ENCODE measurements at places on chromosomes 5 and 9. TPM values are rescaled to one million over a fixed set of nuclear protein-coding genes. Genes with fewer than 3 reads are reported as not detected.

- H3K27ac ChIP-seq: no peak overlapping the region
- DNase-seq: no peak
- no peaks in the 10 kb centered on the region for H3K36me3 ChIP-seq
- no peak overlapping the region for H3K4me3 ChIP-seq
Observed at GRCh38 chr5:71883742-71884103, 164.6 kb downstream of the CARTPT start.

- no peak for DNase-seq
- H3K27ac ChIP-seq: no peak overlapping the region
- H3K4me3 ChIP-seq: no peak overlapping the region
- no peaks in the 10 kb centered on the region for H3K27me3 ChIP-seq
- peaks cover 70% of the 10 kb centered on the region for H3K4me1 ChIP-seq
Observed at GRCh38 chr5:76526950-76527583, 96.1 kb downstream of the F2RL2 start.

DNA sequence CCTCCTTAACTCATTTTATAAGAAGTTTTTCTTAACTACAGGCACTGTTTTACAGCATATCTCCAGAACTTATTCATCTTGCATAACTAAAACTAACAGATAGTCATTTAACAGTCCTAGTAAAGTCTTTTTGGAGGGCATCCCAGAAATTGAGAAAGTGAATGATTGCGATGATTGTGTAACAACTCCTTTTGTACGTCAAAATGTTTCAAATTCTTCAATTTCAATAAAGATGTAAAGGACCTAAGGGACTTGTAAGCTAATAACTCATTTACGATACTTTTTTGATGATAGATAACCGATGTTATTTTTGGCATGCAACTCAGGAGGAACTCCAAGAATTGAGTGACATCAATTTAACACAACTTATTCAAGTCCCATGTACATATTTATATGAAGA, 42.7 kb downstream of the SVEP1 start:
- H3K4me1 ChIP-seq: no peaks in the 10 kb centered on the region
- H3K4me3 ChIP-seq: no peak overlapping the region
- no peaks in the 10 kb centered on the region for H3K36me3 ChIP-seq
- DNase-seq: no peak
- no peak overlapping the region for H3K27ac ChIP-seq
- no peaks in the 10 kb centered on the region for H3K27me3 ChIP-seq

GRCh38 chr5:30874241-30875034, 319.0 kb upstream of the CDH6 start:
- H3K36me3 ChIP-seq: no peaks in the 10 kb centered on the region
- H3K4me3 ChIP-seq: no peak overlapping the region
- H3K27ac ChIP-seq: no peak overlapping the region
- DNase-seq: no peak

DNA sequence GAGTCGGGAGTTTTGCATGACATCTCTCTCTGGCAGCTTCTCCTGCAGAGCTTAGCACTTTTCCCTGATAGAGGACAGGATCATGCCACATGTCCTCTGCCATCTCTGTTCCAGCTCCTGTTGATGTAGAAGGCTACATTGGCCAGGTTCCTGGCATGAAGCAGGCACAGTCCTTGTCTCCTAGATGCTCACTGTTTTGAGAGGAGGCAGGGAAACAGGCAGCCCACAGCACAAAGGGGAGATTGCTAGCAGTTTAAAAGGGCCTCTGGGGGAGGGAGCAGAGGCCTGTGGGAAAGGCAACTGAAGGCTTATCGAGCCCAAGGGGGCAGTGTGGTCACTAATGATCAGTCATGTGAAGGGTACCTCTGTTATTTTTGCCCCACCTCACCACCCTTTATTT, 10.7 kb downstream of the ARHGAP26 start:
- no peak overlapping the region for H3K27ac ChIP-seq
- peaks cover 81% of the 10 kb centered on the region for H3K4me1 ChIP-seq
- H3K27me3 ChIP-seq: no peaks in the 10 kb centered on the region
- no peak overlapping the region for H3K4me3 ChIP-seq
- H3K36me3 ChIP-seq: peaks cover 6% of the 10 kb centered on the region

DNA sequence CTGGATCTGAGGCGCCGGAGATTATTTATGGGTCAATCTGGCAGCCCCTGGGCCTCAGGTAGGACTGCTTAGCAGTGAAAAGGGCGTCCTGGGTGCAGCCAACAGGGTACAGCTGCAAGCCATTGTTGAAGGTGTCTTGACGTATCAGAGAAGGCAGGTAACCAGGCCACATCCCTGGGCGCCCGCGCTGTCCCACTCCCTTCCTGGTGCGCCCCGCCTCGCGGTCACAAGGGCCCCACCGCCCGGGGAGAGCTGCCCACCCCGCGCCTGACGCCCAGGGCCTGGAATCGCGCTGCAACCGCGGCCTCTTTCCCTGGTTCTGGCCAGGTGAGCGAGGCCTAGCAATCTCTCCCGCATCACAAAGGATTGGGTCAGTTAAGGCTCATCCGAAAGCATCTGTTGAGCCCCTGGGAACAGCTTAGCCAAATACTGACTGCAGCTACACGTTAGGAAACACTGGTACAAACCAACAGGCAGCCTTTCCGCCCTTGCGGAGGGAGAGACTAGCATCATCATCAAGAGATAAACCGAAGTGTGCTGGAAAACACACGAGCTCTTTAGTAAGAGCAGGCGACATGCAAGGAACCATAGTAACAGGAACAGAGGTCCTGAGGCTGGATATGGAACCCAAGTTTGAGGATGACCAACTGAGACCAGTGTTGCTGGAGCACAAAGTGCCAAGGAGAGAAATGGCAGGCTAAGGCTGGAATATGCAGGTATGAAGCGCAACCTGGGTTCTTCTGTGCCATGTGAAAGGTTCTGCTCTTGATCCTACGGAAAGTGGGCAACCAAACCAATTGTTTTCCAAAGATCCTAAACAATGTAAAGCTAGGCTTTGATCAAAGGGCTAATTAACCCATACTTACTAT, 3.6 kb downstream of the RPS23 start:
- H3K27ac ChIP-seq: peak overlapping the region; percentile 61
- no peaks in the 10 kb centered on the region for H3K27me3 ChIP-seq
- peaks cover 79% of the 10 kb centered on the region for H3K36me3 ChIP-seq
- peak; percentile 7 for DNase-seq
- H3K4me3 ChIP-seq: peak overlapping the region; percentile 2
- peaks cover 41% of the 10 kb centered on the region for H3K4me1 ChIP-seq

- peak; percentile 41 for DNase-seq
- peaks cover 11% of the 10 kb centered on the region for H3K4me1 ChIP-seq
- no peaks in the 10 kb centered on the region for H3K36me3 ChIP-seq
- H3K27me3 ChIP-seq: no peaks in the 10 kb centered on the region
- H3K4me3 ChIP-seq: no peak overlapping the region
Observed at GRCh38 chr9:110626101-110626829, 42.3 kb upstream of the MUSK start.

TICAM2 gene
- 0.27 TPM for total RNA-seq

IFNA13 gene
- not detected for total RNA-seq

SARDH gene
- 5.5 TPM for total RNA-seq

BNC2 gene
- total RNA-seq: not detected

ORM2 gene
- total RNA-seq: not detected

BAAT gene
- not detected for total RNA-seq

FOXI1 gene
- not detected for total RNA-seq

NOXA1 gene
- total RNA-seq: 0.95 TPM

TLN1 gene
- 212 TPM for total RNA-seq
